ENCODE measurements at places on chromosomes 4 and X.

GRCh38 chrX:84415140-84415539, 87.1 kb downstream of the HDX start:
- no peak for DNase-seq

DNA sequence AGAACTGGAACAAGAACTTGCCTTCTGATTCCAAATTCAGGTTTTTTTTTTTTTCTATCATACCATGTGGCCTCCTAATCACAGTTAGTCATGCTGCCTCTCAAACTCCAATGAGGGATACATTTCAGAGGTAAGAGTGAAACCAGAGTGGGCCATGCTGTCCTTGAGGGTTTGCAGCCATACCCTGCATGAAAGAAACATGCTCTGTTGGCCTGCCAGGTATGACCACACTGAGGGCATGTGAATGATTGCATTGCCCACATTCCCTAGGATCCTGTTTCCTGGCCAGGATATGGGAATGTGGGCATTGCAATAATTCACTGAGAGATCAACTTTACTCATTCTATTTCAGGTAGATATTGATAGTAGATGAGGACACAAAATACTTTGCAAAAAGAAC, 56.4 kb upstream of the DDIT4L start:
- no peak for DNase-seq

DNA sequence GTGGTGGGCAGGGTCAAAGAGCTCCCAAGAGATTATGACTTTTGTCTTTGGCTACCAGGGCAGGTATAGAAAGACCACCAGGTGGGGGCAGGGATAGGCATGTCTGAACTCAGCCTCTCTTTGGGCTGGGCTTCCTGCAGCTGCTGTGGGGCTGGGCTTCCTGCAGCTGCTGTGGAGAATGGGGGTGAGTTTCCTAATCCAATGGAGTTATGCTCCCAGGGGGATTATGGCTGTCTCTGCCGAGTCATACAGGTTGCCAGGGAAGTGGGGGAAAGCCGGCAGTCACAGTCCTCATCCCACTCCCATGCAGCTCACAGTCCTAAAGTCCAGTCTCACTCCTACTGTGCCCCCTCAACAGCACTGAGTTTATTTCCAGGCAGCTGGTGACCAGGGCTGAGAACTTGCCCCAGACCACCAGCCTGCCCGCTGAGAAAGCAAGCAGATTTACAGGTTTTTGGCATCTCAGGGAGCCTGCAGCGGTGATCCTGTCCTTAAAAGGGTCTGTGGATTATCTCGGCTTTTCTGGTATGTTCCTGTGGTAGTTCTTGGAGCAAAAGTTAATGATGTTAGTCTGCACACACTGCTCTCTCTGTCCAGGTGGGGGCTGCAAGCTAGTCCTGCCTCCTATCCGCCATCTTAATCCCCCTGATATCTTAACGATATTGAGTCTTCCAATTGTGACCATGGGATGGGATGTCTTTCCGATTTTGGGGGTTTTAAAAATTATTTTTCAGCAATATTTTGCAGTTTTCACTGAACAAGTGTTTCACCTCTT, 133.4 kb downstream of the RTL9 start:
- DNase-seq, result no peak

GRCh38 chr4:7139167-7139982, 53.0 kb upstream of the SORCS2 start:
- no peak for DNase-seq

DNA sequence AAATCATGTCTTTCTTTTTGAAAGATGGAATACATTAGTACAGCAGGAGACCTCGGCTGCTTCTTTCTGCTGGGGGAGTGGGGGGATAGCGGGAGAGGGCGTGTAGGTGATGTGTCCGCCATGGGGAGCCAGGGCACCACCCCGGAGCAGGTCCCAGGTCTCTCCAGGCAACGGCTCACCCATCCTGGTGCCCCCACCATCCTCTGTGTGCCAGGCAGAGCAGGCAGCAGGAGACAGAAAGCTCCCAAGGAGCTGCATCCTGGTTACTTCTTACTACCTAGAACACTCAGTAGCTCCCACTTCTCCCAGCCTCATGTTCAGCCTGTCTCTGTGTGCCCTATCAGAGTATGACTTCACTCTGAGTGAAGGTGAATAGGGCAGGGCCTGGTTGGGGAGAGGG, 23.6 kb downstream of the TNIP2 start:
- no peak for DNase-seq

DNA sequence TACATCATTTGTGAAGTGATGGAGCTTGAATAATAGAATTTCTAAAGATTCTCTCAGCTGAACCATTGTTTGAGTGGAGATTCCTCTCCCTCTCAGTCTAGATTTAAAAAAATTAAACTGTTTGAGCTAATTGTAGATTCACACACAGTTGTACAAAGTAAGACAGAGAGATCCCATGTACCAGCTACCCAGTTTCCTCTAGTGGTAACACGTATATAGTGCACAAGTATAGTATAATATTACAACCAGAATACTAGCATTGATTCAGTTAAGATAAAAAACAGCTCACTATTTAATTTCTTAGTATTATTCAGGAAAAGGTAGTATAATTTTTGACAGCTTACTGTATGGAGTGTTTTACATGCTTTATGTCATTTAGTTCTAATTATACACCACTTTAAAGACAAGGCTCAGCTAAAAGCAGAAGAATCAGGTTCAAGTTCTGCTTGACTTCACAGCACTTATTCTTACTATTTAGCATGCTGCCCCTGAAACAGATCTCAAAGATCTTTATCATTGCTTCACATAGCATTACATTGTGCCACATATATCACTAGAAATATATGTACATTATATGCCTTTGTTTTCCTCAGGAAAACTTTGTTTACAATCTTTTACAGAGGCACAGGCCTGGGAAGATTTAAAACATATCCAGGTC, 136.1 kb downstream of the SNCA start:
- no peak for DNase-seq

- no peak for DNase-seq
Observed at GRCh38 chr4:3513807-3514206, 18.4 kb downstream of the LRPAP1 start.

DNA sequence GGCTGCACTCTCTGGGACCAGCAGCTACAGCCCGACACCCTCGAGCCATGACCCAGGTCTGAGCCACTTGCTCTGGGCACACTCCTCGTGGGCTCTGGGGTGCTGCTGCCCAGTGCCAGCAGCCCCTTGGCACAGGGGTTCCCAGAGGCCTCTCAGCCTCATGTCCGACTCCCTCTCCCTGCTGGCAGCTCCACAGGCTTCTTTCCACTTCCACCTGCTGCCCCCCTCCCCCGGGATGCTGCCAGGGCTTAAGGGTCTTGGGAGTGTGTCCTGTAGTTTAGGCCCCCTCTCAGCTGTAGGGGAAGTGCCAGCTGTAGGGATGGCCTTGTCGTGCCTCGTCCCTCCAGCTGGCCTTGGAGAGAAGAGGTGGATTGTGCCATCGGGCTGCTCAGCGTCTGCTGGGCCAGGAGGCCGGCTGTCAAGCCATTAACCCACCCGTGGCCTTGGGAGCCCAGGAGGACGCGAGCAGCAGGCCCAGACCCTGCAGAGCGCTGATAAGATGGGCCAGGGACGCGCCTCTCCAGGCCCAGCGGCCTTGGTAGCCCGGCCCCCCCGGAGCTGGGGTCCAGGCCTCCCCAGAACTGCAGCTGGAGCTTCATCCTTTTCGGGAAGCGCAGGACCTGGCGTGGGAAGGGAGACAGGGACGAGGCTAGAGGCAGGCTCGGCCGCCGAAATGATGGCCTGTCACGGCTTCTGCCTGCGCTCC, 1.0 kb upstream of the USP27X start:
- no peak for DNase-seq

- DNase-seq, result no peak
Observed at GRCh38 chr4:85496933-85497332, 22.0 kb downstream of the ARHGAP24 start.

DNA sequence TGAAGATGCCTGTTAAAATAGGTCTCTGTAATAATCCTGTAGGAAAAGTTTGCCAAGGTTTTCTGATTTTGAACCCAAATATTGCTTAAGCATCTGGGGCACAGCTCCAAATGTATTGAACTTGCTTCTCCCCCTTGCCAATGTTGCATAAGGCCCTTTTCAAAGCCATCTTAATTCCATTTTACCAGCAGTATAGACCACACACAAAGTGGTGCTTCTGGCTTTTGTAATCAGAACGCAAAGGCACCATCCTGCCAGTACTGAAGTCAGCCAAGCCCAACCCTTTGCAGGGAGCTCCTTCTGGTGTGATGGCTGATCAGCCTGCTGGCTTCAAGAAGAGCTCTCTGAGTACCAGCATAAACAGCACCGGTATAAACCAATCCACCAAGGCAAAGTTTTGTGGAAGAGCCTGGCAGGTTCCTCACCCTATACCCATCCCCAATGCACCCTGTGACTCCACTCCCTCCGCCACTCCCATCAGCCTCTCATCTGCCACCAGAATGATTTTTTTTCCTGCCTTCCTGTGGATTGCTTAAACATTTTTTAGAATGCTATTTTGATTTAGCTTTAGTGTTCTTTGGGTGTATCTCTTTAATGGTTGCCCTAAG, 39.2 kb upstream of the USP9X start:
- DNase-seq, result no peak

GRCh38 chrX:96440941-96441340, 243.7 kb upstream of the DIAPH2 start:
- DNase-seq, result no peak

GRCh38 chrX:31099536-31100090, 27.8 kb upstream of the FTHL17 start:
- no peak for DNase-seq

DNA sequence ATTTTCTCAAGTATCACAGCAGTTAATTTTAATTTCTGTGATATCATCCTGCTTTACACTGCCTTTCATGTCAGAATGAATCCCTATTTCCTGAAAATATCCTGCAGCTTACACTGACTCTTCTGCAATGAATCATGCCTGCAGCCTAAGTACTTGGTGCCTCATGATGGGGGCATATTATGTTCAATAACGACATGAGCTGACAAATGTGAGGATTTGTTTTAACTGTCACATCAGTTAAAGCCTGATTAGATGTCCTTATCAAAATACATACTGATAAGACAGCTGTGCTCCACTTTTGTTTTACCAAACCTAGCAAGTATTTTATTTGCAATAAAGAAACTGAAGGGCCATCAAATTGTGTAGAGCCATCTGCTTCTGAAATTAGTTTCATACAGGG, 359.9 kb upstream of the AGA start:
- DNase-seq, result no peak

GRCh38 chrX:84168095-84168494, 19.9 kb downstream of the RPS6KA6 start:
- DNase-seq, result no peak

- DNase-seq, result no peak
Observed at GRCh38 chr4:26360864-26361263, 40.0 kb downstream of the RBPJ start.

GRCh38 chr4:15238720-15239119, 189.1 kb upstream of the C1QTNF7 start:
- peak; percentile 57 for DNase-seq

- no peak for DNase-seq
Observed at GRCh38 chrX:72247206-72247942, 8.5 kb upstream of the ERCC6L start.

- no peak for DNase-seq
Observed at GRCh38 chr4:2923141-2923551, 40.1 kb downstream of the NOP14 start.

DNA sequence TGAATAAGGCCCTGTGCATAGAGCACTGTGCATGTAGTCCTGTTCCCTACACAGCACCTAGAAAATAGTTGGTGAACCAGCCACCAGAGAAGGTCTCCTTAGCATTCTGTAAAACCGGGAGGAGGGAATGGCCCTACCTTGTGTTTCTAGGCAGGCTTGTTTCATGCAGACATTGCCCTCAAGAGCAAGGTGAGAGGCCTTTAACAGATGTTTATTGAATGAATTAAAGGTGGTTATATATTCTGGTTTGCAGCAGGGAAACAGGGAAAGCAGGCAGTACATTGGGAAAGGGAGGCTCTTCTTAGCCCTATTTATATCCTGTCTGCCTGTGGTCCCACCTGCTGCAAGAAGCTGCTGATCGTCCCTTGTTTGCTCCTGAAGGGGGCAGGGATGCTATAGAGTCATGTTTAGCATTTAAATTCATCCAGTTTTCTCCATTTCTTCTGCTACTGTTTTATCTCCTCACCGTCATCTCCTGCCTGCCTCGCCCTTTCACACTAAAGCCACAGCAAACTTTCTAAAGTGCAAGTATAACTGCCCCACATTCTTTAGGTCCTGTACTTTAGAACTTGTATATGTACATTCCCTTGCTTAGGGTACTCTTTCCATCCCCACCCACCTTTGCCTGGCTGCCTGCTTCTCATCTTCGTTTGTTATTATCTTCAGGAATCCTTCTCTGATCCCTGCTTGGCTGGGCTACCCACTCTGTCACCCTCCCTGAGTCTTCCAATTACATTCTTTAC, 60.3 kb downstream of the EGF start:
- no peak for DNase-seq

DNA sequence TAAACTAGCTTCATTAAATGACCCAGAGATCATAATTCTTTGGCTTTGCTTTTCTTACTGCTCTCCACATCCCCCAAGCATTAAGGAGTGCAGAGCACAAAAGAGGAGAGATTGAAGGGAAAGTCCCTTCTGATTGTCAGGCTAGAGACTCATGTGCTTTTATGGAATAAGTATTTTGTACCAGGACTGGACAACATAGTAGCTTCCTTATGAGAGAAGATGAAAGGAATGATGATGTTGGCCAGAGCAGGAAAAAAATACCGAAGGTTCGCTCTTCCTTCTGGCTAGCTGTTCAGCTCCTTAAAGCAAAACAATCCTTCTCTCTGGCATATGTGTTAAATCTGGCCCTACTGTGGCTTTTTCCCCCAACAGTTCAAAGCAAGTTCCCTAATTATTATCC, 53.1 kb downstream of the HOPX start:
- DNase-seq, result no peak

- DNase-seq, result no peak
Observed at GRCh38 chrX:1803741-1804140, 188.9 kb downstream of the ASMT start.

GRCh38 chr4:185911556-185912064, 99.6 kb upstream of the SORBS2 start:
- no peak for DNase-seq

- DNase-seq, result no peak
Observed at GRCh38 chr4:139144161-139144859, 32.7 kb downstream of the ELF2 start.

- DNase-seq, result no peak
Observed at GRCh38 chr4:16079046-16079445, 4.8 kb downstream of the PROM1 start.

DNA sequence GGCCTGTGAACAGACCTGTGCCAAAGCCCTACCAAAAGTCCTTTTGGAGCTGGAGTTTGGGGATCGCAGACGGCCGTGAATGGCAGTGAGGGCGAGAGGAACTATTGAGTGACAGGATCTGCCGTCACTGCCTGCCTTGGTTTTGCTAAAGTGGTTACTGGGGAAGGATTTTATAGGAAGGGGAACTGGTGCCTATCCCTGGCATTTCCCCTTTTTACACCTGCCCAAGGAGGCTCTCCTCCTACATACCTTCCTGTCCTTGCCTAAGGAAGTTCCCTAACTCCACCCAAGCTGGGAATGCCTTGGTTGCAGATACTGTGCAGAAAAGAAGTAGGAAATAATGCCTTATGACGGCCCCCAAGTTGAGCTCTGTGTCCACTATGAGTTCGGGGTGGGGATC, 14.5 kb downstream of the LONRF3 start:
- DNase-seq, result no peak

Measured in activated naive CD4-positive, alpha-beta T cell treated with anti-CD3 and anti-CD28 coated beads, Interleukin-2, amount 10 ng/mL, durations not matched to agents 7 days and 5 days (primary cell).